ENCODE measurements at places on chromosomes 5 and 9.

DNA sequence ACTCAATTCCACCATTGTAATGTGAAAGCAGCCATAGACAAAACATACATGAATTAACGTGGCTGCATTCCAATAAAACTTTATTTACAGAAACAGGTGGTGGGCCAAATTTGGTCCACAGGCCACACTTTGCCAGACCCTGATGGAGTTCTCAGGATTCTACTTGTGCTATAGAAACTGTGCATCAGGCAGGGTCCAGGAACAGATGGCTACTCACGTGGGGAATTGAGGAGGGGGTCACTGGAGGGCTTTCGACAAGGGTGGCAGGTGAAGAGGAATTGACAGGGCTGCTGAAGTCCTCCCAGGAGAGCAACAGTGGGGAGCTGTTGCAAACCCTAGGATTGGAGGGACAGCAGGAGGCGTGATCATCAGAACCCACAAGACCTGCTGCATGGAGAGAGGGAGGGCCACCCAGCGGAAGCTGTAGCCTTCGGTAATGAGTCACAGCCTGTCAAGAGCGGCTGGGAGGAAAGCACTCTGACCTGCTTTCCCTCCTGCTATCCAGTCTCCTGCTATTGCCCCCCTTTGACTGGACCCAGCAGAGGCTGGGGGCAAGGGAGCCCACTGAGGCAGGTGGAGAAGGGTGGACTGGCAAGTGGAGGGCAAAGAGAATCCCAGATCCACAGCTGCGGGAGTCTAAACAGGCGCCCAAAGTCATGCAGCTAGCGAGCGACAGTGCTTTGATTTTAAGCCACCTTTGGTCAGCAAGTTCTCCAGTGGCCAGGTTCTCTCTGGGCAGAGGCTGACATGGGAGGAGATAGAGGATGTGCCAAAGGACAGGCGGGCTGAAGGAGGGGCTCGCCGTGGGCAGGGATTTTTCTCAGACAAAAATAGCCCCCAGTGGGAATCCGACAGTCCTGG is 138.3 kb upstream of the SMIM23 start:
- no peak for DNase-seq

DNA sequence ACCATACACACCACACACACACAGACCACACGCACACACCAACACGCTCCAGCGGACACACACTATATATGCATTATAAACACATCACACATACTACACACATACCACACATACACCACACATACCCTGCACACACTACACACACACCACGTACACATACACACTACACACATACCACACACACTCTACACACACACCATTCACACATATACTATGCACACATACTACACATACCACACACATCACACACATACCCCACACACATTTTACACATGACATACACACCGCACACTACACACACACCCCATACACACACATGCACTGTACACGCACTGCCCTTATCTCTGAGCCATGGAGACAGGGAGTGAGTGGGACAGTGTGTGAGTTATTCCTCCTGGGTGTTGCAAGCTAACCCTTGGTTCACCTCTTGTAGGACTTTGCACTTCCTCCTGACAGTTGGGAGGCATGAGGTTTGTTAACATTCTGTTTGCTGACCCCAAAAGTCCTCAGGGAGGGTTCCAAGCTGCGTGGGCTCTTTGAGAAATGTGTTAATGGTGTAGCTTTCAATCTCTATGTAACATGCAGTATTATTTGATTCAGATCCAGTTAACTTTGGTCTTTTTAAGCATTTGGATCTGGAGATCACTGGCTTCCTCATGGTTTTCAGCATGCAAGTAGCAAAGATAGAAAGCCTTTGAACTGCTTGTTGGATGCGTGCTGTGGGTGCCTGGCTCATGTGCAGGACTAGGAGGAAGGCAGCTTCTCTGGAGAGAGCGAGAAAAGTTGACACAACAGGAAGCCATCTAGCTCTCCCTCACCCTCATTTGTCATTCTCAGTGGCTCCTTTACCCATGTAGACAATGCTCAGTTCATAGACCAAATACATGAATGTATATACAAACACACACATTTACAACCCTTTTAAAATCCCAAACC is 13.7 kb downstream of the IL31RA start:
- no peak for DNase-seq

- no peak for DNase-seq
These were observed 16.4 kb downstream of the ZSWIM6 start for GRCh38 chr5:61348447-61348846.

- DNase-seq, result no peak
These were observed 614.7 kb downstream of the PRELID2 start for GRCh38 chr5:145220481-145220880.

GRCh38 chr5:26572480-26572879 is 465.9 kb downstream of the CDH9 start:
- no peak for DNase-seq

GRCh38 chr9:84670138-84671041 is 861 bp downstream of the NTRK2 start:
- DNase-seq, result no peak

- DNase-seq, result no peak
These were observed 81.8 kb downstream of the GDNF start for GRCh38 chr5:37757980-37758582.

- no peak for DNase-seq
These were observed 27.7 kb upstream of the TNIP1 start for GRCh38 chr5:151108566-151108965.

- DNase-seq, result no peak
These were observed 46.0 kb upstream of the SRFBP1 start for GRCh38 chr5:121915765-121916164.

DNA sequence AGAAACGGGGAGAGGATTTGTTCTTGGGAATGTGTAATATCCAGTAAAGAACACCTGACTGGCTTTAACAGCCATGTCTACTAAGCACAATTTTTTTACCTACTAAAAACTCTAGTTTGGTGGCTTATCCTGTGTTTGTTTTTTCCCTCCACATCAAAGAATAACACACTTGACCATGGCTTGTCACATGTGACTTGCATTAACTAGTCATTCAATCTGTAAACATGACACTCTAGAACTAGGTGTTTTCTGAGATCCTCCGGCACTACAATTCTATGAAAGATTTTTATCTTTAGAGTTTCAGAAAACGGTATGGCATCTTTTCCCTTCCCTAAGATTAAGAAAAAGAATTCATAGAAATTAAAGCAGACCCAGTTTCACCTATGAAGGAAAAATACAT is 103.7 kb downstream of the CEMIP2 start:
- no peak for DNase-seq

DNA sequence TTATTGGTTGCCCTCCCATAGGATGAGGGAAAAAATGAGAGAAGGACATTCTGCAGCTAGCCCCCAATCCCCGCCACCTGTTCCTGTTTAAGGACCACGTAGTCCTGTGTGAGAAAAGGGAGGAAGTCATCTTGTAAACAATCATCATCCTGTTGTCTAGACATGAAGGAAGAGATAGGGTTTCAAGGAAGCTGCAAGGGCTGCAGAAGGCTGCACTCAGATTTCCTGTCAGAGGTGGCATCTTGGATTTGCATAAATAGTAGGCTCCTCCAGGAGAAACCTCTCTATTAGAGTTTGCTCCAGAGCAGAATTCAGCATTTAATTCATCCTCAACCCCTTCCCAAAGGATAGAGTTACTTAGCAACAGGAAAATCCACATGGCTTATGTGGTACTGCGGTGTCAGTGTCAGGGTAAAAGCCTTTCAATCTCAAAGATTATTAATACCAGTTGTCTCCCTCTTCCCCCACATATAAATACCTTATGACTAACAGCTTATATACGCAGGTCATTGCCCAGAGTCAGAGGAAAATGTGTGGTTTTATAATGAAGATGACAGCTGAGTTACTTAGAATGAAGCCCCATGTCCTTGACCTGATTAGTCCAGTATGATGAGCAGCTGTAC is 4.6 kb upstream of the DNAJC18 start:
- no peak for DNase-seq

- no peak for DNase-seq
These were observed 15.9 kb upstream of the SYNPO start for GRCh38 chr5:150624334-150625163.

DNA sequence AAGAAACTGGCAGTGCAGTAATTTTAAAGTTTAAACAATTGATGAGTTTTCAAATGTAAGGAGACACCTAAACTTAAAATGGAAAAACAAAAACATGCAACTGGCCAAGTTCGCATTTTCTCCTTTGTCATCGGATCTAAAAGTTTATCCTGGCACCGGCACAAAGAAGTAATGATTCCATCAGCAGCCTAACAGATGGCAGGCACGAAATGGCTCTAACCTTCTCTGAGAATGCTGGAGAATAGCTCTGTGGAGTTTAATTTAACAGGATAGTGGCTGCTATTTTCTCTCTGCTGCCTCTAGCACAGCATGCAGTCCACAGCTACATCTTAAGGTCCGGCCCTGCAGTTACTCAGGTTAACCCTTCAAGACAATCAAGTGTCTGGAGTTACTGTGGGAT is 82.2 kb downstream of the PRELID2 start:
- no peak for DNase-seq

- no peak for DNase-seq
These were observed 20.2 kb downstream of the NNT start for GRCh38 chr5:43623048-43623680.

DNA sequence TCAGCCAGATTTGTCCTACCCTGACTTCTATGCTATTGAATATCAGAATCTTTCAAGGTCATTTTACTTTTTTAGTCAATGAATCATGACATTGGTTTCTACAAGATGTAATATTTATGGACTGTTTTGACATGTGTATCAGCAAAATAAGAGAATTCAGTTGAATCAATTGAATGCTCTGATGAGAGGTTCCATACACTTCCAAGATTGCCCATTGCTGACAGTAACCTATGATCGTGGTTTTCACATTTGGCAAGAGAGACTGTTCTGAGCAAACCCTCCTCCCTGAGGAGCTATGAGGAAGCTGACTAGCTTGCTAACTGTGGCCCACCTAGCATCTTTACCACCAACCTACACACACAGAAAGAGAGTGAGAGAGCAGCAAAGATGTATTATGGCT is 56.7 kb upstream of the FST start:
- no peak for DNase-seq
